ENCODE measurements at places on chromosomes 5 and 9.

DNA sequence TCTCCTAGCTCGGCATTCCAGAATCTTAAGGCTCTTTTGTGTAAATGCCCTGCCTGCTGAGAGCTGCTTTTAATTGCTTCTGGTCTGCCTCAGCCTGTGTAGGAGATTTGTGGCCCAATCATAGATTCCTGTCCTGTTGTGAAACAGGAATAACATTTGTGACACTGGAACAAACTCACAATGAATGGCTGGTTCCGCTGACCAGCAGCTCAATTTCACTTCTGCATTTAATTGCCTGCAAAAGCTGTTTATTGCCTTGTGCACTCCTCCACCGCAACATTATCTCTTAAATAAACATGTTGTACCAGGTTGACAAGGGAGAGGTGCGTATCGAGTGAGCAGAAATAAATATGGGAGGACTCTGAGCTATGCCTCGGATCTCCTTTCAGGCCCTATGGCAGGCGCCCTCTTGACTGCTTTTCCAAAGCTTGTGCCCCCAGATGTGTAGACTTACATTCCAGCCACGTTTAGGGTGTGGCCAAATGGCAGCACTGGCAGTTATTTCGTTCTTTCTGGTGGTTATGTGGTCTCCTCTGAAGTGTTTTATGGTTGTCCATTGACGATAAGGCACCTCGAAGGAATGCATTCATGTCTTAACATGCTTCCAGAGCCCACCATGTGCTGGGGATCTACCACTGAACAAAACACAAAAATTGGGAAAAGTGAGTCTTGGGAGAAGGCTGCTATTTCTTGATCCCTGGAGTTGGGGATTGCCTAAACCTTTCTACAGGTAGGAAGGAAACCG lies 58.1 kb downstream of the DMRT1 start:
- DNase-seq, result no peak

DNA sequence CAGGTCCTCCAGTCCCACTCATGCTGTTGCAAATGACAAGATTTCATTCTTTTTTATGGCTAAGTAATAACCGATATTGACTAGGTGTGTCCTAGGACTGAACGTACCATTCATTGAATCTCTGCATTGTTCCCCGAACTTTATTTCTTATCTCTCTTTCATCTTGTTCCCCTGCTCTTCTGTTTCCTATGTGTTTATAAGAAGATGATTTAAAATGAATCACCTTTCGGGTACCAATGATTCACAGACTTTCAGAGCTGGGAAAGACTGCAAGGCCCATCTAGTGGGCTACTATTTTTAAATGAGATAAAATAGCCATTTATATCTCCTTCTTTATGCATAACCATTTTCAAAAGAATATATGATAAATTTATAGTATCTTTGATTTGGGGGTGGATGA lies 133.0 kb downstream of the CDH18 start:
- DNase-seq, result no peak

- DNase-seq, result no peak
These were observed 28.2 kb downstream of the PUM3 start for GRCh38 chr9:2815661-2816060.

DNA sequence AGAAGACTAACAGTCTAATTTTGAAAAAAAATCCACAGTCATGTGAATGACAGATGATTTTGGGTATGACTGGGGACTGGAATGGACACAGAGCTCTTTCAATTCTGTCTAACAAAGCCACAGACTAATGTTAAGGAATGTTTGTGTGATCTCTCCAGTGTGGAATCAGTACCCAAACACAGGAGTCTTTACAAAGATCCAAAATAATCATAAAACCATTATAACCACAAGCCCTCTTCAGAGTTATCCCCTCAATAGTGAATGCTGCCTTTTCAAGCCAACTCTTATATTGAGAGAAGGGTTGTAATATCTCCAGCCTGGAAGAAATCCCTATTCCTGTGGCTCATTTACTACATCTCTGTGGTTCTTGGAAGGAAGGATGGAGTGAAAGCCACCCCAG lies 552.0 kb upstream of the CLINT1 start:
- no peak for DNase-seq

GRCh38 chr5:147483961-147484707 lies 25.7 kb downstream of the DPYSL3 start:
- DNase-seq, result no peak

Measured in activated CD8-positive, alpha-beta memory T cell treated with anti-CD3 and anti-CD28 coated beads for 1 hour (primary cell).